ENCODE measurements at places on chromosomes 5 and 9.

- no peak for DNase-seq
These were observed 543.7 kb upstream of the TLE4 start for GRCh38 chr9:79028101-79028500.

- DNase-seq, result no peak
These were observed 1259.8 kb downstream of the PTPRD start for GRCh38 chr9:9352877-9353481.

GRCh38 chr9:3662671-3663070 lies 136.9 kb upstream of the RFX3 start:
- DNase-seq, result no peak

- DNase-seq, result no peak
These were observed 182.9 kb upstream of the TNC start for GRCh38 chr9:115300874-115301273.

DNA sequence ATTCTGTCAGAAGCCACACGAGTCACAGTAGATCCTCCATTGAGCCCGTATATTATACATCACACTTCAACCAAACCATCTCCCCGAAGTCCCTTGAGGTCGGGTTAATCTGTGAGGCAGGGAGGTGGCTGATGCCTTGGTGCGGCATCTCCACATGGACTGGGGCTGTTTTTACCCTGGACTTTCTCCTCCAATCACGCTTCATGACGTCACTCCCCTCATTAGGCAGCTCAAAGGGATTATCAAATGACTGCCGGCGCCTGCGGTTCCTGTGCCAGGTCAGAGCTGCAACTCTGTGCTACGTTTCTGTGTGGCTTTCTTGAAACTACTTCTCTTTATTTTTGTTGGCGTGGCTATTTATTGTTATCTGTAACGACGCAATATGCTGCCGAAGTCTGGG lies 53.7 kb downstream of the TMOD1 start:
- DNase-seq, result no peak

- DNase-seq, result no peak
These were observed 1.1 kb downstream of the TGFBR1 start for GRCh38 chr9:99106044-99106375.

All from K562 (cell line).